SHP77 treated with DMSO at 0.1 percent for 48 hours (cell line): ENCODE measurements at places on chromosomes 11 and 22.

DNA sequence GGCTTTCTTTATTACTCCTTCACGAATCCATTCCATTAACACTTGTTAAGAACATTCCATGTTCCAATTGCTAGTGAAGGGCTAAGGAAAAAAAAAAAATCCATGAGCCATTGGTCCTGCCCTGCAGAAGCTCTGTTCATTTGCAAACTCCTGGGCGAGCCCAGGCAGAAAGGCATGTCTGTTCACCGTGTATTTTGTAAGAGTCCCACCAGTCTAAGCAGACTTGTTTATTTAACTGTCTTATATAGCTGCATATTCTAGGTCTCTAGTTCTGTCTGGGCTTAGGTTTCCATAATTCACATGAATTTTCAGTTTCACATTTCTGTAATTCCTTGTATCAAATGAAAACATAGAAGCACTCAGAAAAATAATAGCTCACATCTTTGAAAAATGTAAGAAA lies 97.4 kb upstream of the POU2AF2 start:
- DNase-seq = no peak

DNA sequence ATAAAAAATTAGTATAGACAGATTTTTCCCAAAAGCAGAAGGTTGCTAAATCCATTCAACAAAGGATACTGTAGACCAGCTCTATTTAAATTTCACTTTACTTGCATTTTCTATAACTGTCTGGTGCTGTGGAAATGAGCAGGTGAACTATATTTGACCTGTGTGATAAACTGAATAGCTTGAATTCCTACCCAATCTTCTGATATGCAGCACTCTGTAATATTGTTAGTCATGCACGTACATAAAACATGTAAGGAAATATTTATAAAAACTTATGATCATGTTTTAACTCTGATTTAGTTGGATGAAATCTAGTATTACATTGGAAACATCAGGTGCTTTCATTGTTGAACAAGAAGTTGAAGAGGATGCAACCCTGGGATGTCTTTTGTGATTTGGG lies 213.6 kb downstream of the DBX1 start:
- DNase-seq = no peak

DNA sequence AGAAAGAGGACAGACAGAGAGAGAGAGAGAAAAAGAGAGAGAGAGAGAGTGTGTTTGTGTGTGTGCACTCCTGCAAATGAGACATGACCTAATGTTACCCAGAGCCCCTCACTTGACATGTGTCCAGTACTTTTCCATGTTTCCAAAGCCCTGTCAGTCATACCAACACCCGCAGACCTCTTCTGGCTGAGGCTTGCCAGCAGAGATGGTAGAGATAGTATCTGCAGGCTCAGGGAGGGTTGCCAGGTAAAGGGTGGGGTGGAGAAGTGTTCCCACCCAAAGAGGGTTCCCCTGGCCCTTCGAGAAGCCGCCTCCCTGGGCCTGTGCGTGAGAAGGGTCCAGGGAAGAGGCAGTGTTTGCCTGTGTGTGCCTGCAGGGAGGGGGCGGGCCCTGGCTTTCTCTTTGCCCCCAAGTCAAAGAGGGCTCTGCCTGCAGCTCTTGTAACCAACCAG lies 40.7 kb downstream of the POU2F3 start:
- DNase-seq = no peak

DNA sequence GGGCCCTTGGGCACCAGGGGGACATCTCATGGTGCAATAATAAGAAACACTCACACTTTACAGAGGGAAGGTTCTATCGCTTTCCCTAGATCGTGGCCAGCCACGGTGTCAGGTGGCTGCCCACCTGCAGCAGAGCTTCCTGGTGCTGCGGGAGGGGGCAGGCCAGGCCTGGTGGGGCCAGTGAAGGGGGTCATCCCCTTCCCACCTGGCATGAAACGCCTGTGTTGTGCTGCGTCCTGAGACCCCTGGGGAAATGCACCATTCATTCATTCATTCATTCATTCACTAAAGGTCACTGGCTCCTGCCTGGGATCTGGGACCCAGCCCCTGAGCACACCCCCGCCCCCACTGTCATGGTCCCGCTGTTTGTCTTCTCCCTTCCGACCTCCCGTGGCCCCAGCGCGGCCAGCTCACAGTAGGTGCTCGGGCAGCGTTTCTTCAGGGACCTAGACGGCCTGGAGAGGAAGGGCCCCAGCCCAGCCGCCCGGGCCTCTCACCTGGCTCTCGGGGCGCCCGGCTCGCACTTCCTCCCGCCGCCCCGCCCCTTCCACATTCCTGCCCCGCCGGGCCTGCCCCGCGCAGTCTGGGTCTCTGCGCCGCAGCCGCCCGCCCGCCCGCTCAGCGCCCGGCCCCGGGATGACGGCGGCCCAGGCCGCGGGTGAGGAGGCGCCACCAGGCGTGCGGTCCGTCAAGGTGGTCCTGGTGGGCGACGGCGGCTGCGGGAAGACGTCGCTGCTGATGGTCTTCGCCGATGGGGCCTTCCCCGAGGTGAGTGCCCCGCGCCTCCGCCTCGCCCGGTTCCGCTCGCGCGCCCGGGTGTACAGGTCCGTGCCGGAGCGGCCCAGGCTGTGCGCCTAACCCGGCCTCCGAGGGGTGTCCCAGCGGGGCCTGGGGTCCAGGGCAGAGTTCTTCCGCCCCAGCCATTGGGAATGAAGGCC lies at the start of gene RHOD:
Gene RHOD (plus strand): TSS at position 581 of the 938 bp plus-strand sequence. CDS start 56 bp downstream, at position 637.
- no peak for DNase-seq

GRCh38 chr11:10095412-10096208 lies 198.4 kb downstream of the SBF2 start:
- DNase-seq = no peak

DNA sequence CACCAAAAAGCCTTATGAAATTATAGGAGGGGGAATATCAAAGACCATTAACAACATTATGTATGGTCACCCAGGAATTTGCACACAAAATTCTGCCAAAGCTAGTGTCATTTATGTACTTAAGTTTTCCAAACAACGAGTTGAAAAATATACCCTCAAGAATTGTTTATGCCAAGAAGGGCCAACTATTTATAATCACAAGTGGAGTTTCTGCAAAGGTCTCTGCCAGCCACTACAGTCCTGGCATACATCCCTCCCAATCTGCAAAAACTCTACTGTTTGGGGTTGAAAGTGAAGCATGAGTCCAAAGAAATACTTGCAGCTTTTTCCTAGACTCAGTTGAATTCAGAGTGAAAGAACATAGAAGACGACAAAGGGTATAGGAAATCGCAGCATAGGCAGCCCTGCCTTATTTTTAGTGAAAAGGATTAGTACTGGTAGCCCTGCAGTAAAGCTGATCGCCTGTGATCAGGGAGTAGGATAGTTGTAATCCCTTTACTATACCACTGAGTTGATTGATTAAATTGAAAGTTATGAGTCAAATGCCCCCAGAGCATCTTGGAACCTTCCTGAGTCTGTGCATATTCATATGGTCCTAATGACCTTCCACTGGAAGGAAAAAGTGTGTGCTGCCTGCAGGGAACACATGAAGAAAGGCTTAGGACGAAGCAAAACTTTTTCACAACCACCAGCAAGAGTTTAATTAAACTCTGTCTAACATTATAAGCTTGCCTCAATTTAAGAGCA lies 144.0 kb downstream of the SPON1 start:
- no peak for DNase-seq

GRCh38 chr11:59426361-59427067 lies at the start of gene OR5A2:
TSS of gene OR5A2 (minus strand) at chr11:59426413. CDS start at chr11:59422953, 3,460 bp downstream.
- no peak for DNase-seq

DNA sequence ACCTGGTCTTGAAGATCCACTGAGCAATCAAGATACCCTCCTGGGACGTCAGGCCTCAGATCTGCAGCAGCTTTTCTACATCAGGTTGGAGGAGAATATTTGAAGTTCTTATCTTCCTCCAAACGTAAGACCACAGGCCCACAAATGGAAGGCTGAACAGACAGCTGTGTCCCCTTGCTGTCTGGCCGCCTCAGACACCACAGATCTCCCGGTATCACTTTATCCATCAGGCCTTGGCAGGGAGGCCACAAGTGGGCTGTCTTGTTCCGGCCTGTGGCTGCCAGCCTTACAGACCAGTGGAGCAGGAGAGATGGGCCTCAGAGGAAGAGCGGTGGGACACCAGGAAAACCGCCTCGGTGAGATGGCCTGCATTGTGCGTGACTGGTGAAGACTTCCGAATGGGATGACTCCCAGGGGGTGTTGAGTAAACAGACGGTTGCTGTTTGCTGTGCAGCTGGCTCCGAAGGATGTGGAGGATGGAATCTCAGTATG lies 15.9 kb downstream of the UBASH3B start:
- DNase-seq = no peak

- DNase-seq = peak; percentile 91
These were observed 3.2 kb upstream of the GAB2 start for GRCh38 chr11:78420796-78421209.

DNA sequence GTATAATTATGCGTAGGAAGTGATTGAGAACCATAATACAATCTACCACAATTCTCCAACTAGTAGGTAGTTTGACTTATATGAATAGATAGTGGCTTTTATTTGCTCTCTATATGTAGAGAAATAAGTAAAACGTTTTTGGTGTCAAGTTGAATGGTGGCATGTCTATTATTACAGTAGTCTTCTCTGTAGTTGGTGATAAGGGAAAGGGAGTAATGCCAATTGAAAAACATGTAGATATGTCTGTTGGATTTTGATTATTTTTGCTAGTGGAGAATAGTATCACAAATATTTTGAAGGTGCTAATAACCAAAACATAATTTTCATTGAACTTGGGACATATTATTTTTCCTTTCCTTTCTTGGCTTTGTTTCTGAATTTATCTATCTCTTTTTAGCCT lies 17.5 kb downstream of the FBXO7 start:
- DNase-seq = no peak

DNA sequence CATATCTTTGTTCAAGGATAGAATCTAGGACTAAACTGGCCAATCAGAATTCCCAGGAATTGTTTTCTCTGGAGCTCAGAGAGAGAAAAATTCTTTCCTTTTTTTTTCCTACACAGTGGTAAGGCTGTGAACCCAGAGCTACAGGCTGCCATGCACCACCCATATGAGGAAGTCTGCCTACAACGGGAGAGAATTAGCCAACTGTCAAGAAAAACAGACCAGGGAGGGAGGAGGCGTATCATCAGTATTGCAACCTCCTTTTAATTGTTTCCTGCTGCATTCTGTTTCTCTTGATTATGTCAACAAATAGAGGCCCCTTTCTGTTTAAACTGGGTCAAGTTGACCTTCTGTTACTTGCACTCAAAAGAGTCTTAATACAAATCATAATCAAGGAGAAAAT lies 176.5 kb upstream of the UBASH3B start:
- DNase-seq = no peak

DNA sequence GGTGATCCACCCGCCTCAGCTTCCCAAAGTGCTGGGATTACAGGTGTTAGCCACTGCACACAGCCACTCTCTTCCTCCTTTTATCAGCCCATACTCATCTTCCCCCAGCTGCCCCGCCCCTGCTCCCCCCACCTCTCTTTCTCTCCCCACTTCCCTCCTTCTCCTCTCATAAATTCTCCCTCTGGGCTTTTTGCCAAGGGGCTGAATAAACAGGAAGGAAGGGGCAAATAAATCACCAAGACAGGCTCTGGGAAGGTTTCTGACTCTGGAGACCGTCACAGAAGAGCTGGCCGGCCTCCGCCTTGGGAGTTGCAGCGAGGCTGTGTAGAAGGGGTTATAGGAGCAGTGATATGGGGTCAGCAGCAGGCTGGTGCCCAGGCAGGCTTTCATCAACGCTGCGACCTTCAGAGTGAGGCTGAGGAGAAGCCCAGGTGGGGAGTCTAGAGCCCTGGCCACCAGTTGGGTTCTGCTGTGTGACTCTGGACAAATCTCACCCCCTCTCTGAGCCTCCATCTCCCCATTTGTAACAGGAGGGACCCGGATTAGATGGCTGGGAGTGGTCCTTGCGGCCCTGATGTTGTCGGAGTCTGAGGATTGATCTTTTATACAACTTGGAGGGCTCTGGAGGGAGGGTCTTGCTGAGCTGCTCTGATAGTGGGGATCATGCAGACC lies 62.6 kb upstream of the RASD2 start:
- DNase-seq = peak; percentile 91

GRCh38 chr11:96393753-96394348 lies 4.0 kb downstream of the JRKL start:
- DNase-seq = peak; percentile 21

GRCh38 chr11:73428699-73429098 lies 52.5 kb downstream of the RELT start:
- no peak for DNase-seq

DNA sequence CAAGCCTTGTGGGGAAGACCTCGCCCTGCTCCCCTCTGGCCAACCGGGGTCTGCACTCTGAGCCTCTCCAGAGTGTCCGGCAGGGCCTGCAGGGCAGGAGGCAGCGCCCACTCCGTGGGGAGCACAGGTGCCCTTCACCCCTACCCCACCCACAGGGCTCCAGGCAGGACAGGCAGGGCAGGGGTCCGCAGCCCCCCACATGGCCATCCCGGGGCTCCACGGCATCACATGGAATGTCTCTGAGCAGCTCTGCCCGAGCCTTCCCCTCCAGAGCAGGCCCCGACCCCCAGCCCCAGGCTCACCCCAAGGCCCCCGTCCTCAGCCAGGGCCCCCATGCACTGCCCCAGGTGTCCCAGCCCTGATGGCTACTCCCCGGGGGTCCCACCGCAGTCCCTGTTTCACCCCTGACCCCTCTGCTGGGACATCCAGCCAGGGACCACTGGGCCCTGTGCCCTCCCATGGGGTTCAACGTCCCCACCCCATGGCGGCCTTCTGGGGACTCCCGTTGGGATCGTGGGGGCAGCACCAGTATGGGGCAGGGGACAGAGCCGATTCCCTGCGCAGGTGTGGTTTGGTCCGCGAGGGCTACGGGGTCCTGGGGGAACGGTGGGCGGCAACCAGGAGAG lies 77.7 kb downstream of the BRD1 start:
- DNase-seq = no peak

DNA sequence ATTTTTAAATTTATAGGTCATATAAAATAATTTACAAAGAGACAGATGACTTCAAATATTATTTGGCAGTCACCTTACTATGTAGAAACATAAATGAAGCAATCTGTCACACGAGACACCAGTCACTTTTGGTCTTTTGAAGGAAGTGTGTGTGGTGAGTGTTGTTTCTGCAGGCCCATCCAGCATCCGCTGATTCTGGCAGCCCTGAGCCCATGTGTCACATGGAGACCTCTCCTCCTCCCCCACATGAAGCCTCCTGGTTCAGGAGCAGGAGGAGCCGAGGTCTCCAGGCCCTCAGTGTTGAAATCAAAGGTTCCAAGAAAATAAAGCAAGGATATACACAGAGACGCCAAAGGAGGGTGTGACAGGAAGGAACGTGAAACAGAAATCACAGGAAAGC lies 60.1 kb downstream of the ARFGAP3 start:
- no peak for DNase-seq

DNA sequence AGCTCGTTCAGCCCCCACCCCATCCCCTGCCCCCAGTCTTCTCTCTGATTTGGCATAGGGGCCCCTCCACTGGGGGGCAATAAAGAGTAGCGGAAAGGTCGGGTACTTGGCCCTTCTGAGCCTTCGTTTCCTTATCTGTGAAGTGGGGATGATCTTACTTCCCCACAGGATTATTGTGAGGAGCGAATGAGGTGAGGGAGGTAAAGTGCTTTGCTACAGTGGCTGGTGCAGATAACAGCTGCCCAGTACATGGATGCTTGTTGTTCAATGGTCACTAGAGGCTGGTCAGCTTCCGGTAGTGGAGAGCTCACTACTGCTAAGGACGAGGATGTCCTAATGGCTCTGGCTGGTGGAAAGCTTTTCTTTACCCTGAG lies 101.2 kb downstream of the CEP164 start:
- no peak for DNase-seq

- DNase-seq = no peak
These were observed 35.1 kb downstream of the TTC17 start for GRCh38 chr11:43393765-43394355.
